CD4-positive, alpha-beta memory T cell (primary cell): ENCODE measurements at places on chromosomes 12 and 14.

DNA sequence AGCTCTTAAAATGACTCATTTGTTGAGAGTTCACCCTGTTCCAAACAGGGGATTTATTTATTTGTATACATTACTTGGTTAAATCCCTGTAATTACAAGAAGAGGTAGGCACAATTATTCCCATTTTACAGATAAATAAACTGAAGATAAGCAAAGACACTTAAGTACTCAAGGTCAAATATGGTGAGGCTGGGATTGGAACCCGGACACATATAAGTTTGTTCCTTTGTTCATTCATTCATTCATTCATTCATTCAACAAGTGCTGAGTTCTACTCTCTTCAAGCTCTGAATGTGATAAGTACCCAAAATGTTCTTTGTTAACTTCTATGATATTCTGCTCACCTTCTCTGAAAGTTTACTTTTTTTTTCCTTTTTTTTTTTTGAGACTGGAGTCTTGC lies 2.4 kb upstream of the TRIM9 start:
- H3K36me3 ChIP-seq = no peaks in the 10 kb centered on the region
- no peak overlapping the region for H3K4me3 ChIP-seq

DNA sequence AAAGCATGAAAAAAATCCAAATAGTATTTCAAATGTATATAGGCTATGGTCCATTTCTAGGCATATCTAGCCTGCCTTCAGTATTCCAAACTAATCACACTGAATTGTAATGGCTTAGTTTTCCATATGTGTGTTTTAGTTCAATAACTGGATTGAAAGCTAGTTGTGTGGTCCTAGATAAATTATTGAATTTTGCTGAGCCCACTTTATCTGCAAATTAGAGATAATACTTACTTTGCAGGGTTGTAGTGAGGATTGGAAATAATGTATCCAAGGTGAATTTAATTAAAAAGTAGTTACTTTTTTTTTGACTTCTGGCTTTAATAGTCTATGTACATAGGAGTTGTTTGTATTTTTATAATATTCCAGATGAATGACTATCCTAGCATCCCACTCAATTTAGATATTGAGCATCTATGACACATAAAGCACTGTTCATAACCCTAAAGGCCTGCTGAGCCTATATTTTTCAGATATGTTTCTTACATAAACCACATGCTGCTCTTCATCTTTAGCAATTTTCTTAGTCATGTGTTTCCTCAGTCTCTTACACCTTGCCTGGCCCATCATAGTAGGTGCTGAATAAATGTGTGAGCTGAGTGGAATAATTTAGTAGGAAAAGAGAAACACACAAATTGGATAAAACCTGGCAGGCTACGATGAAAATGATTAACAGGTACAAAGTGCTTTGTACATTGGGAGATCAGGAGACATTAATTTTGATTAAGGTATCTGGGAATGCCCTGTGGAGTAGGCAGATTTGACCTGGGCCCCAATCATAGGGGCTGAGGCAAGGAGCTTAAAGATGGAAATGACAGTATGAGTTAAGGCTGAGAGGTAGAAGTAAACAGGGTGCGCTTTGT lies 1.1 kb upstream of the ATP23 start:
- H3K4me3 ChIP-seq = peak overlapping the region; percentile 82
- peak overlapping the region; percentile 90 for H3K27ac ChIP-seq
- H3K27me3 ChIP-seq = no peaks in the 10 kb centered on the region
- peaks cover 29% of the 10 kb centered on the region for H3K4me1 ChIP-seq

- no peaks in the 10 kb centered on the region for H3K27me3 ChIP-seq
- H3K27ac ChIP-seq = no peak overlapping the region
- no peaks in the 10 kb centered on the region for H3K36me3 ChIP-seq
- no peak for DNase-seq
- H3K4me1 ChIP-seq = no peaks in the 10 kb centered on the region
These were observed 137.3 kb downstream of the C12orf75 start for GRCh38 chr12:105467710-105468366.

DNA sequence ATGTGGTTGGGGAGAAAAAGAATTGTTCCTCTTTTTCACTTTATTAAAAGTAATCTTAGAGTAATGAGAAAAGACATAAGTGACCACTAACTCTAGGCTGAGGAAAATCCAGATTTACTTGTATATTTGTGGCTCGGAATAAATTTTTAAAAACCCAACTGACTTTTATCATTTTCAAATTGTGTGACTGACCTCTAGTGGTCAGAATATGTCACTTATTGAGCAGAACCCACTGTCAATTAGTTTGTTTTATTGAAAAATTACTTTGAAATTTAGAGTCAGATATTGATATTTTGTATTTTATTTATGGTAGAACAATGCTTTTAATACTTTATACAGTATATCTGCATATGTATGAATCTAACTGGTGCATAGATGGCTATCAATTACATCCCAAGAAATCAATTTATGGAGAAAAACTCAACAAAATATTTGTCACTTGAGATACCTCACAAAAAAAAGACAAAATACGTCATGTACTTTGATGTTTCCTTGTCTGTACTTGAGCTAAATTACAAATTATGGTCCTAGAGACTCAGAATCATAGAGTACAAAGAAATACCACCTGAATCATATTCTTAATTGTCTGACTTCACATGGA lies 229.4 kb downstream of the CNTN1 start:
- DNase-seq = no peak
- no peak overlapping the region for H3K4me3 ChIP-seq
- H3K27me3 ChIP-seq = peaks cover 4% of the 10 kb centered on the region

DNA sequence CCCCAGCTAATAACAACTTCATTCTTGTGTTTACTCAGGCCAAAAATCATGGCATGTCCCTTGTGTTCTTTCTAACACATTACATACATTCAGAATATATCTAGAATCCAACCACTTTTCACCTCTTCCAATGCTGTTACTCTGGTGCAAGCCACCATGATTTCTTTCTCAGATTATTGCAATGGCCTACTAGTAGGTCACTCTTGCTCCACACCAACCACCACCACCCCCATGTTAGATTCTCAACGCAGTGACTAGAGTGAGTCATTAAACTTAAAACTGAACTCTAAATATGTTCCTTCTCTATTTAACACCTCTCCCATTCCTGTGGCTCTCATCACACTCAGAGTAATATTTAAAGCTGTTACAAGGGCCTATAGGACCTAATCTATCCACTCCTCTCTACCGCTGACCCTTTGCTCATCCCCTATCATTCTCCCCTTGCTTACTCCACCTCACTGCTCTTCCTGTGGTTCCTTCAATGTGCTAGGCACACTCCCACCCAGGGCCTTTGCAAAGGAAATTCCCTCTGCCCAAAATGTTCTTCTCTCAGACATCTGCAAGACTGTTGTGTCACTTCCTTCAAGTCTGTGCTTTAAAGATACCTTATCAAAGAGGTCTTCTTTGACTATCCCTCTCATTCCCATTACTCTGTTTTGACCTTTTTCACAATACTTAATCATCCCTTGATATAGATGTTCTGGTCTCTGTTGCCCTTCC lies 6.6 kb downstream of the RTN1 start:
- no peak overlapping the region for H3K27ac ChIP-seq
- no peaks in the 10 kb centered on the region for H3K36me3 ChIP-seq
- H3K4me1 ChIP-seq = no peaks in the 10 kb centered on the region
- DNase-seq = no peak
- H3K27me3 ChIP-seq = no peaks in the 10 kb centered on the region
- no peak overlapping the region for H3K4me3 ChIP-seq
